Activated T-helper 2 cell treated with anti-CD3 and anti-CD28 coated beads, Interferon-gamma antibody, Interleukin-2, Interleukin-4, amounts not matched to agents 10 μg/mL and 5 μg/mL and 100 μg/mL, durations not matched to agents 14 hours and 24 hours and 36 hours (primary cell): ENCODE measurements at places on chromosomes 5 and 9.

DNA sequence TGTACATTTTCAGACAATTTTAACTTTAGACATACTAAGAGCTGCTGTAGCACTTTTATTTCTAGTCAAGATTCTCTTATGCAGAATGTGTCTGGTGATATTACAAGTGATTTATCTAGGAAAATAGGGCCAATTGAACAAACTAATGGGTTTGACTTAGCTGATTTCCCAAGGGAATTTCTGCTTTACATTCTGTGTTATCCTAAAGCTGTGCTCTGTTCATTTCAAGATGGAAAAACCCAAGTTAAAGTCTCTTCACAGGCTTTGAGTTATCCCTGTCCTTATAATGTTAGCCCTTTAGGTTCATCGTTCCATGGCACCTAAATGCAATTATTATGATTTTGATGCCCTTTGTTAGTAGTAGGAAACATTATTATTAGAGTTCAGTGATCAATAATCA is 704.9 kb upstream of the CDH18 start:
- H3K4me1 ChIP-seq: no peaks in the 10 kb centered on the region
- H3K27ac ChIP-seq: no peak overlapping the region
- no peaks in the 10 kb centered on the region for H3K27me3 ChIP-seq
- no peak for DNase-seq
- H3K36me3 ChIP-seq: no peaks in the 10 kb centered on the region

- H3K27ac ChIP-seq: no peak overlapping the region
- no peak for DNase-seq
- H3K27me3 ChIP-seq: peaks cover 8% of the 10 kb centered on the region
- H3K4me1 ChIP-seq: peaks cover 2% of the 10 kb centered on the region
- H3K36me3 ChIP-seq: no peaks in the 10 kb centered on the region
- no peak overlapping the region for H3K4me3 ChIP-seq
Observed at GRCh38 chr5:36304095-36304805, 2.5 kb upstream of the RANBP3L start.

DNA sequence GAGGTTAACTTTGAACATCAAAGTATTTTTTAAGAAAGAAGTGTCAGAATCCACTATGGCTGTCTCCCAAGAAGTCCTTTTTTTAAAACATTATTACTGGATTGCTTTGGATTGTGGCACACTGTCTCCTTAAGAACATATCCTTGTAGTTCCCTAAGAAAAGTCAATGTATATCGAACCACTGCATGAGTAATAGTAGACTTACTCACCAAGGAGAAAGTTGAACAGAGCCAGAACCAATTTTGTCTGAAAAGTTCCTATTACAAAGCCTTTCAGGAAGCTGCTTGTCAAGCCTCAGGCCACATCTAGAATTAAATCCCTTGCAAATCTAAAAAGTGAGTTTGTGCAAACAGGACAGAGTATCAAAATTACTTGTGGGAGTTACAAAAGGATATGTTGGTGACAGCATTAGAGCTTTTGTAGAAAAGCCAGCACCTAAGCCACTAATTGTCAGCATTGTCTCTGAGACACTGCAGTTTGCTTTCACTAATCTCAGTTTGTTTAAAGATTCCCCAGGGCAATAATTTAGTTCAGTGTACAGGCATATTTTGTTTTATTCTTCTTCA is 195.4 kb downstream of the MPDZ start:
- no peaks in the 10 kb centered on the region for H3K36me3 ChIP-seq
- no peak overlapping the region for H3K4me3 ChIP-seq
- no peaks in the 10 kb centered on the region for H3K27me3 ChIP-seq
- H3K4me1 ChIP-seq: no peaks in the 10 kb centered on the region
- H3K27ac ChIP-seq: no peak overlapping the region

DNA sequence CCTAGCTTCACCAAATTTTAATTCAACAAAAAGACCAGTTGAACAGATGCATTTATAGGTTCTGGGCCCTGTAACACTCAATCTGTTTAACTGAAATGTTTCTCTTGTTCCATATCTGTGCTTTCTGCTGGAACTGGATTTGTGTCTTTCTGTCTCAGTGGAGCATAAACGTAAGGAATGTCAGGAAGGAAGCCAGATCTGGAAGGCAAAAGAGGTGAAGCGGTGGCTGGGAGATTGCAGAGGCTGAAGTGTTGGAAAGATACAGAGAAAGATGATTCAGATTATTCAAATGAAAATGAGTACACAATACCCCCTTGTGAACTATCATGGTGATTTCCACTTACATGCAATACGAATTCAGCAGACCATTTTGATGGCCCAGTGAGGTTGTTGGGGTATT is 406.8 kb downstream of the BRINP1 start:
- no peaks in the 10 kb centered on the region for H3K27me3 ChIP-seq
- no peaks in the 10 kb centered on the region for H3K36me3 ChIP-seq
- no peaks in the 10 kb centered on the region for H3K4me1 ChIP-seq

DNA sequence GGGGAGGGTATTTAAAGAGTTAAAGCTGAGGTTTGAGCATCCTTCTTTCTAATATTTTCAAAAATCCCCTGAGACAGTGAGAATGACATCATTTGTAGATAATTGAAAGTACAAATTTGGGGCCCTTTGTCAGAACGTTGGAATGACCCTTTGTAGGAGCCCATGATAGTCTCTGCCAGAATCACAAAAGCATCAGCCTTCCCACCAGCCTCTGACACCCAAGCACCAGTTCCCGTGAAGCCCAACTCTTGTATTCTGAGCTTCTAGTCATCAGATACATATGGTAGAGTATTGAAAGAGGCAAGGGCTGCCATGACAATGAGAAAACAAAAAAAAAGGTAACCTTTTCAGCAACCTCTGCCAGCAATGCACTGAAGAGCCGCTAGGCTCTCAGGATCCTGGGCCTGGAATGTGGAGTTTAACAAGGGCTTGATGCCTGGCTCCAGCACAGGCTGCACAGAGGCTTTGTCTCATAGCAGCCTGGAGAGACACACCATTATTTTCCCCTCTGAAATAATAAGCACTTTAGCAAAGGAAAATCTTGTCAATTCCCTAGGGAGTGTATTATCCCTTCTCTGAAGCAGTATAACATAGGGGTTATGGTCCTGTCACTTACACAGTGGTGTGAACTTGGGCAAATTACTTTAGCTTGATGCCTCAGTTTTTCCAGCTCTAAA is 114.4 kb downstream of the ZNF608 start:
- no peak overlapping the region for H3K4me3 ChIP-seq
- H3K36me3 ChIP-seq: no peaks in the 10 kb centered on the region
- no peak overlapping the region for H3K27ac ChIP-seq
- H3K27me3 ChIP-seq: peaks cover 2% of the 10 kb centered on the region
- H3K4me1 ChIP-seq: no peaks in the 10 kb centered on the region
- DNase-seq: no peak

DNA sequence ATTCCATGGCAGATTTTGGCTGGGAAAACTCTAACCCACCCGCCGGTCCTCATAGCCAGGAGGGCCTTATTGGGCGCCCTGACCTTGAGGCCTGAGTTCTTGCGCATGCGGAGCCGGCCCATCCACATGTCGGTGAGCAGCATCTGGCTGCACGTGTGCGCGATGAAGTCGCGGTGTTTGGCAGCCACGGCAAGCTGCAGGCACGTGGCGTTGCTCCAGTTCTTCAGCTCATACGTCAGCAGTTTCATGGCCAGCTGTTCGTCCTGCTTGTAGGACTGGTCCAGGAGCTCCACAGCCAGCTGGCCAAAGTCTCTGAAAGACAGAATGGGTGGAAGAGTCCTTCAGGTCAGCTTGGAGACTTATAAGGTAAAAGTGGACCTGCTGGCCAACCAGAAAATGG is 204.3 kb upstream of the KLF9 start:
- H3K4me3 ChIP-seq: no peak overlapping the region
- no peaks in the 10 kb centered on the region for H3K36me3 ChIP-seq
- no peak for DNase-seq
- peaks cover 4% of the 10 kb centered on the region for H3K27me3 ChIP-seq

DNA sequence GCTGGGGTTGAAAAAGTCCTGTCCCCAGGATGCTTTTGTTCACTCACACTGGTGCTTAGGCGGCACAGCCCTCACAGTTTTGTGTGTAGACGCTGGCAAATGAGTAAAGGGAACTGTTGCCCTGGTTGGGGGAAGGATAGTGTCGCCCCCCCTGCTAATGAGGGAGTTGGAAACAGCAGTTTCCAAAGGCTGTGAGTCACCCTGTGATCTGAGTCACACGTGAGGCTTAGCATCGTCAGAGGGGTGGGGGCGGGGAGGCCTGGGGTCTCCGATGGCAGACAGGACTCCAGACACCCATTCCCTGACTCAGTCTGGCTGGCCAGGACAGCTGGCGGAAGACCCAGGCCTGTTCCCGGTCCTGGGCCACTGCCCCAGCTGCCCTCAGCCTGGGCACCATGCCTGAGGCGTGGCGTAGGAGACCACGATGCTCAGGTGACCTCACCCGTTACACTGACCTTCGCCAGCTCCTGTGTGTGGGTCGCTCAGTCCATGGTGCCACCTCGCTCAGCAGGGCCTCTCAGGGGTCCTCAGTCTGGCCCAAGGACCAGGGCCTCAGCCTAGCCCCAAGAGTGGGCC is 2.9 kb downstream of the DNAJB5 start:
- peak overlapping the region; percentile 39 for H3K4me3 ChIP-seq
- peaks cover 10% of the 10 kb centered on the region for H3K36me3 ChIP-seq
- DNase-seq: no peak
- no peaks in the 10 kb centered on the region for H3K27me3 ChIP-seq

DNA sequence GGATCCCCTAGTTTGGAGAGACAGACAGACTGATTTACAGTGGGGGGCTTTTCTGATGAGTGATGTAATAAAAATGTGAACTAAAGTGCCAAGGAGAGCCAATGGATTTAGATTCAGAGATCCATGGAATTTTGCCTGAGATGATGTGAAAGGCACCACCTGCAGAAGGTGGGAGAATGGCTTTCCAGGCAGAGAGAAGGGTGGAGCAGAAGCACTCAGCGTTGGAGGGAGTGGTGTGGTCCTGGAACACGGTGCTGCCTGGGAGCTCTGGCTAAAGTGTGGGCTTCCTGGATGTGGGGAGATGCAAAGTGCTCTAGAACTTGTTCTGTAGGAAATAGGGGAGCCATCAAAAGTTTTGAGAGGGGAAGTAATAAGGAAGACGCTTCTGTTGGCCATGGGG is 57.0 kb downstream of the IQGAP2 start:
- H3K27me3 ChIP-seq: no peaks in the 10 kb centered on the region
- no peak overlapping the region for H3K27ac ChIP-seq
- H3K4me3 ChIP-seq: no peak overlapping the region
- peaks cover 49% of the 10 kb centered on the region for H3K36me3 ChIP-seq
- DNase-seq: no peak
- peaks cover 27% of the 10 kb centered on the region for H3K4me1 ChIP-seq
